Islet precursor cell (in vitro differentiated cells): ENCODE measurements at places on chromosomes 16 and 17.
A peak's percentile ranks its signal among the peaks of the same experiment; 100 is the strongest.

GRCh38 chr16:15545544-15545943, 97.4 kb downstream of the MARF1 start:
- DNase-seq, result no peak

- no peak for DNase-seq
These were observed 164.3 kb downstream of the ABCC12 start for GRCh38 chr16:47991491-47991890.

DNA sequence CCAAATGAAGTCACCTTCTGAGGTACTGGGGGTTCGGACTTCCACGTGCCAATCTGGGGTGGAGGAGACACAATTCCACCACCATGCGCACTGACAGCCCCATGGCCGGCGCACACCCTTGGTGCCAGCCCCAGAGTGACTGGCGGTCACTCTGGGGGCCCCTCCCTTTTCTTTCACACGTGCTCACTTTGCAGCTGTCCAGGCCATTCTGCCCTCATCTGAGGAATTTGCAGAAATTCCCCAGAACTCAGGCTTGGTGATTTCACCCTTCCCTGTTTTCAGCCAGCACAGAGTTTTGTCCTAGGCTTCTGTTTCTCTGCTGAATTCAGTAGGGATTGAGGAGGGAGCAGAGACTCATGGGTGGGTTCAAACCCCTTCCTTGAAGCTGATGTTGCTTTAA, 54.8 kb downstream of the CDRT4 start:
- no peak for DNase-seq

- no peak for DNase-seq
These were observed 77.5 kb upstream of the DYNLRB2 start for GRCh38 chr16:80463326-80463725.

DNA sequence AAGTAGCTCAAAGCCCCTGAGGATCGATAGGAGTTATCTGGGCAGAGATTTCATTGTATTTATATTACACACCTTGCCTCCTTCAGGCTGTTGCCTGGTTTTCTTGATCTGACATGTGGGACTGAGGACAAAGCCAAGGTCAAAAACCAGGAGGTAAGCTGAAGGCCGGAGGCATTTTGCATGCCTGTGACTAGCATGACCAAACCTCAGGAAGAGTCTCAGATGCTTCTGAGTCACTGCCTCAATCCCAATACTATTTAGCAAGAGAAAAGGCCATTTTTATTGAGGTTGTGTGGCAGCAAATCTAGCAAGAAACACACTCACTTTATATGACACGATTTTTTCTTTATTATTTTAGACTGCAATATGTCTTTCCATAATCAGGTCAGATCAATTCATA, 968.1 kb downstream of the CDH11 start:
- DNase-seq, result no peak

DNA sequence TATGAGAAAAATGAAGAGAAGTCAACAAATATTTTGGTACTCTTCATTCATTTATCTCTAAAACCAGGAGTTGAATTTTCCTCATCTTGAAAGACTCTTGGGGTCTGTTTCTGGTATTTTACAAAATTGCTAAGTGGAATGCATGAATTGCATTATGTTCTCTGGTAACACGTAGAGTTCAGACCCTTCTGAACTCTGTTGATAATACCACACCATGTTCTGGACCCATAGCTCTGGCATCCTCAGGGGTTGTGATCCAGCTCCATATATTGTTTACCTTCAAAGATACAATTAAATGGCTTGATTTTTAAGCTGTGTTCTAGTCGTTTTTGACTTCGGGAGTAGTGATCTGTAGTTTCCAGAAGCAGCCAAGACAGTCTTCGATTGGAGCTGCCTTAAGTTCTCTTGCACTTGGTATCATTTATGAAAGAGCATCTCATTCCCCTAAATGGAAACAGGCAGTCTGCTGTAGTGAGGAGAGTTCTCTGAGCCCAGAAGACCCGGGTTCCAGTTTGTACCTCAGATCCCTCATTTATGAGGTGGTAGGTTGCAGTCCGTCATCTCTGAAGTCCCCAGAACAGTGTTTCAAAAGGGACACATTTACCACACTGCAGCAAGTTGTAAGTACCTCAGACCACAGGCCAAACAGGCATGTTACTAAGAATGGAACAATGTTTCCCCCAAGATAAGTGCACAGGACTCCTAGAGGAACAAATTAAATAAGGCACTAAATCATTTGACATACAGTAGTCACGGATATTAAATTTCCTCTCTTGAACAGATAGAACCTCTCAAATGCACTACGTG, 9.6 kb downstream of the PSMD7 start:
- DNase-seq, result no peak

DNA sequence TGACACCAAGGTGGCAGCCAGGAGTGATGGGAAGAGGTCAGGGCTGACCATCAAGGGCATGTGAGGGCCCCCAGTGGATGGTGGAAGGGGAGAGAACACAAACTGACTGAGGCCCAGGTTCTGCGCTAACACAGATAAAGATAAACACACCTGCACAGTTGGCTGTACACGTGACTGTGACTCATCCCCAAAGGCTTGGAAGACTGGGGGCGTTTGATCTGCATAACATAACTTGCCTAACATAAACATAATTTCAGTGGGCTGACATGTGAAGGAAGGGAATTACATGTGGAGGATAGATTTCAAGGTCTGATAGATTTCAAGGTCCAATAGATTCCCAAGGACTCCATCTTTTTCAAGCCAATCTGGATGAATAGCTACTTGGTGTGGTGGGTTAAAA, 100.9 kb upstream of the TNRC6C start:
- no peak for DNase-seq

DNA sequence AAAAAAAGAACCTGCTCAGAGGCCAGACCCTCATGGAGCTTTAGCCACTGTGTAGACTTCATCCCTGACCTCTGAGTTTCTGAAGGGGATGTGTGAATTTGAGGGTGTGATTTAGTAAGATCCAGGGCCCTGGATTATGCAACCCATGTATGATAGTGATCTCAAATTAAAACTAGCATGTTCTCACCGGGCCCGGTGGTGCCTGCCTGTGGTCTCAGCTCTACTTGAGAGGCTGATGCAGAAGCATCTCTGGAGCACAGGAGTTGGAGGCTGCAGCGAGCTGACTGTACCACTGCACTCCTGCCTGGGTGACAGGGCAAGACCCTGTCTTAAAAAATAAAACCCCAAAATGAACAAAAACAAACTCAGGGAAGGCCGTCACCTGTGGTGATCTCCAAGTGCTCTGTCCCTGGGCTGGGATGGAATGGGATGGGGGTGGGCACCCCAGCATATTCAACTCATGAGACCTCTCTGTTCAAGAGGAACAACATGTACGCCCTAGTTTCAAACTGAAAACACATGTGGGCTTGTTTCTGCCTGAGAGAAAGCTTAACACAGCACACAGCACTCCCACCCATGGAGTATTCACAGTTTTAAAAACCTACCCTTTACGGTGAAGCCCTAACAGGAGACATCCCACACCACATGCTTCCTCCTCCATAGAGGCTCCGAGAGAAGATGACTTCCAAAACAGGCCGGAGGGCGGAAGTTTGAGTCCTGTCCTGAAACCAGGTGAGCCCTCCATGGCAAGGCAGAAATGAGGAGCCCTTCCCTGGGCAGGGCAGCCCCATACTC, 30.1 kb downstream of the GNPTG start:
- DNase-seq, result no peak

DNA sequence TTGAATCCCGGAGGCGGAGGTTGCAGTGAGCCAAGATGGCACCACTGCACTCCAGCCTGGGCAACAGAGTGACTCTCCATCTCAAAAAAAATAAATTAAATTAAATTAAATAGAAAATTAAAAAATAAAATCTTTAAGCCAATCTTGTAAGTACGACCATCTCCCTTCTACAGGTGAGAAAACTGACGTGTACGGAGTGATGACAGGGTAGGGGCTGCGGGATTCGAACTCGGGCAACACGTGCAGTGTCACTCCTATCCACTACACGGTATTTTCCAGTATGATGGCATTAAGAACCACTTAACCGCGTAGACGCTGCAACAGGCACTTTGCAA, 762 bp downstream of the WDR59 start:
- DNase-seq, result no peak

- DNase-seq, result peak; percentile 91
These were observed 23.0 kb downstream of the ARHGAP23 start for GRCh38 chr17:38451030-38451839.

GRCh38 chr17:11264183-11264871, 23.3 kb downstream of the SHISA6 start:
- DNase-seq, result peak; percentile 22

DNA sequence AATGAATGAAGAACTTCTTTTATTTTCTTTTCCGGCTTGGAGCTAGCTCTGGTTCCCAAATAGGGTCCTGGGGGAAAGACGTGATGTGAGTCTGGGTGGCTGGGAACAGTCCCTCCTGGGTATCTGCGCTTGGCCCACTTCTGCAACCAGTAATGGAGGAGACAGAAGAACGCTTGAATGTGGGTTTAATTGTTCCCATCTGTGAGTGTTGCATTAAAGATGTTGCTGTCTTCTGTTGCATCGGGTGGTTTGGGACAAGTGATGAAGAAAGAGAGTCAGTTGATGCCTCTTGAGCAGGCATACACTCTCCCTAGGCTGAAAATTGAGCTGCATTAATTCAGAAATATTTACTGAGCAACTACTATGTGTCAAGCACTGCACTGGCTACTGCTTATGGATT, 511.1 kb downstream of the CDH13 start:
- DNase-seq, result no peak

DNA sequence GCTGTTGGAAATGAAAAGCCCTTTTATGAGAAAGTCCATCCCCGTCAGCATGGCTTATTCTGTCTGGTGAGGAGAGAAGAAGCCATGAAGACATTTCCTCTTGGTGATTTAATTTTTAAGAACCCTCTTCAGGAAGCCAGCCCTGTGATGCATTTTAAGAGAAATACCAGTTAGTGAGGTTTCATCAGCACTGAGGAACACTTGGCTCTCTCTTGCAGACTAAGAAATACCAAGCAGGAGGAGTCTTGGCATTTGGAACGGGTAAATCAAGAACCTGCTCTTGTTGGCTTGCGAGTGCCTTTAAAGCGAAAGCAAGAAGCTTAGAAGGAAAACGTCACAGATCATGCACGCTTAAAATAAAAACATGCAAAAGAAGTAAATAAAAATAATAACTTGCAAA, 17.5 kb downstream of the RAB11FIP3 start:
- no peak for DNase-seq

GRCh38 chr16:67917852-67918236, 13.8 kb downstream of the CTRL start:
- DNase-seq, result peak; percentile 89

DNA sequence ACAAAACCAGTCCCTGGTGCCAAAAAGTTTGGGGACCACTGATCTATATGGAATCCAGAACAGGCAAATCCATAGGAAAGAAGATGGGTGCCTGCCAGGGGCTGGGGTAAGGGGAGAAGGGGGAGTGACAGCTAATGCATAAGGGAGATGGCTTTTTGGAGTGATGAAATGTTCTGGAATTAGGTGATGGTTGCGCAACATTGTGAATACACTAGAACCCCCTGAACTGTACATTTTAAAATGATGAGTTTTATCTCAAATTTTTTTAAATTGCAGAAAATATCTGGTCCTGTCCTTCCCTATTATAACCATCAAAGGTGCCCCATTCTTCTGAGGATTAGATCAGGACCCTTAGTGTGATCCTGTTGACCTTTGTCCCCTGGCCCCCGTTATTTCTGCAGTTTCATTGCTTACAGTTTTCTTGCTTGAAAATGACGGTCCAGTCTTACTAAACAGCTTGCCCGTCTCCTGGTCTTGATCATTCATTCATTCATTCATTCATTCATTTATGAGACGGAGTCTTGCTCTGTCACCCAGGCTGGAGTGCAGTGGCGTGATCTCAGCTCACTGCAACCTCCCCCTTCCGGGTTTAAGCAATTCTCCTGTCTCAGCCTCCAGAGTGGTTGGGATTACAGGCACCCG, 4.6 kb downstream of the BCO1 start:
- DNase-seq, result no peak

DNA sequence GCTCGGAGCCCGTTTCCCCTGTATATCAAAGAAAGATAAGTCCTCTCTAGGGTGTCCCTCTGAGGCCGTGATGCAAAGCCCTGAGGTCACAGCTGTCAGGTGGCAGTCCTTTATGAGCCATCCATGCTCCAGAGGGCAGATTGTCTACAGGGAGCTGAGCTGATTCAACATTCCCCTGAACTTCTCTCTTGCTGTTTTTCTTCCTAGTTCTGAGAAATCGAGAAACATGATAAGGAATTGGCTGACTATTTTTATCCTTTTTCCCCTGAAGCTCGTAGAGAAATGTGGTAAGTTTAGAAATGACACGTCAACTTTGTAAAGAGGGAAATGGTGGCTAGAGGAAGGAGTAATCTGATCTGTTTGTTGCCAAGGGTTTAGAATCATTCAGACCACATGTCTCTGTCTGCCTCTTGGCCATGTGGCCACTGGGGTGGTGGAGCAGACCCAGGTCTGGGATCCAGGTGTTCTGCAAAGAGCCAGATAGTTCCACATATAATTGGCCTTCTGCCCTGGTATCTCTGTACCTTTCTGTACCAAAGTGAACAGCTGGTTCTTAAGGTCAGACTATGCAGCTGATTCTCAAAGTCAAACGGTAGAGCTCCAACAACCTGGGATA, 3.5 kb downstream of the CTNS start:
- DNase-seq, result no peak

- DNase-seq, result no peak
These were observed 1.9 kb upstream of the SLC46A1 start for GRCh38 chr17:28407974-28408306.
